ENCODE measurements at places on chromosomes 13 and 19. TPM values are rescaled to one million over a fixed set of nuclear protein-coding genes. Genes with fewer than 3 reads are reported as not detected.

- H3K36me3 ChIP-seq = no peaks in the 10 kb centered on the region
- no peak overlapping the region for H3K27ac ChIP-seq
- H3K4me3 ChIP-seq = no peak overlapping the region
- H3K4me1 ChIP-seq = no peaks in the 10 kb centered on the region
- H3K27me3 ChIP-seq = peaks cover 11% of the 10 kb centered on the region
Observed at GRCh38 chr13:27338207-27338606, 67.6 kb downstream of the RASL11A start.

GRCh38 chr19:46474211-46474610 is 2.8 kb upstream of the PNMA8A start:
- H3K27me3 ChIP-seq = peaks cover 27% of the 10 kb centered on the region
- no peak overlapping the region for H3K4me3 ChIP-seq
- no peaks in the 10 kb centered on the region for H3K36me3 ChIP-seq
- peaks cover 14% of the 10 kb centered on the region for H3K4me1 ChIP-seq

- no peak for DNase-seq
- H3K36me3 ChIP-seq = no peaks in the 10 kb centered on the region
- no peaks in the 10 kb centered on the region for H3K4me1 ChIP-seq
- H3K27me3 ChIP-seq = no peaks in the 10 kb centered on the region
- no peak overlapping the region for H3K4me3 ChIP-seq
Observed at GRCh38 chr13:85266771-85267170, 532.4 kb downstream of the SLITRK6 start.

- DNase-seq = peak; percentile 58
- H3K4me3 ChIP-seq = peak within 1 kb of the TSS; percentile 77
- H3K27ac ChIP-seq = peak within 1 kb of the TSS; percentile 80
- H3K27me3 ChIP-seq = no peaks in the 10 kb centered on the region
- H3K4me1 ChIP-seq = peaks cover 23% of the 10 kb centered on the region
- H3K36me3 ChIP-seq = peaks cover 15% of the 10 kb centered on the region
Observed at GRCh38 chr19:43504426-43505185, at the start of gene PHLDB3. PHLDB3 (minus strand) TSS chr19:43504746; CDS start chr19:43504118, 628 bp downstream.

- H3K4me1 ChIP-seq = peaks cover 31% of the 10 kb centered on the region
- H3K36me3 ChIP-seq = peaks cover 13% of the 10 kb centered on the region
- H3K27me3 ChIP-seq = no peaks in the 10 kb centered on the region
- H3K4me3 ChIP-seq = peak overlapping the region; percentile 58
Observed at GRCh38 chr19:57803594-57804325, 11.0 kb downstream of the ZNF552 start.

GRCh38 chr19:16441661-16442162 is 30.1 kb downstream of the EPS15L1 start:
- no peak overlapping the region for H3K4me3 ChIP-seq
- H3K36me3 ChIP-seq = peaks cover 51% of the 10 kb centered on the region
- no peak overlapping the region for H3K27ac ChIP-seq
- no peaks in the 10 kb centered on the region for H3K27me3 ChIP-seq

DNA sequence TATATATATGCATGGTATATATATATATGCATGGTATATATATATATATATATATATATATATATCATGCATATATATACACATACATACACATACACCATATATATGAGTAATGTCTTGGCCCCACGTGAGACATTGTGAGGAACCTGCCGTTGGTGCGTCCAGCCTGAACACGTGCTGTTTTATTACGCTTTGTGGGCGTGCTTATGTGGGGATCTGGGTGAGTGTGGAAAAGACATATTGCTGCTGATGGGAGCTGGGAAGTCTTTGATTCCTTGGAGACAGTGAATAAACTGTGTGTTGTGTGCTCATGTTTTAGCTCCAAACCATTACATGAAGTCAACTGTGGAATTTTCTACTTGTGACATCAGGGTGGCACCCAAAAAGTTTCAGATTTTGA is 28.9 kb downstream of the KCTD15 start:
- no peaks in the 10 kb centered on the region for H3K27me3 ChIP-seq
- H3K36me3 ChIP-seq = no peaks in the 10 kb centered on the region
- H3K4me3 ChIP-seq = no peak overlapping the region
- peaks cover 8% of the 10 kb centered on the region for H3K4me1 ChIP-seq
- no peak for DNase-seq

DNA sequence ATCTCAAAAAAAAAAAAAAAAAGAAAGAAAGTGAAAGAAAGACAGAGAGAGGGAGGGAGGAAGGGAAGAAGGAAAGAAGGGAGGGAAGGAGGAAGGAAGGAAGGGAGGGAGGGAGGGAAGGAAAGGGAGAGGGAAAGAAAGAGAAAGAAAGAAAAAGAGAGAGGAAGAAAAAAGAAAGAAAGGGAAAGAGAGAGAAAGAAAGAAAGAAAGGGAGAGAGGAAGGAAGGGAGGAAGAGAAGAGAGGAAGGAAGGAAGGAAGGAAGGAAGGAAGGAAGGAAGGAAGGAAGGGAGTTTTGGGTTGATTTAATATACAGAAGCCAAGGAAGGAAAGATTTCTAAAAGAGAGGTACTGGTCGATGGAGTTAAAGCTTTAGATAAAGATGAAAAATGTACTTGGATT is 28.8 kb downstream of the DEDD2 start:
- DNase-seq = no peak
- peaks cover 30% of the 10 kb centered on the region for H3K4me1 ChIP-seq
- no peak overlapping the region for H3K27ac ChIP-seq
- H3K36me3 ChIP-seq = no peaks in the 10 kb centered on the region
- H3K4me3 ChIP-seq = no peak overlapping the region
- no peaks in the 10 kb centered on the region for H3K27me3 ChIP-seq

DNA sequence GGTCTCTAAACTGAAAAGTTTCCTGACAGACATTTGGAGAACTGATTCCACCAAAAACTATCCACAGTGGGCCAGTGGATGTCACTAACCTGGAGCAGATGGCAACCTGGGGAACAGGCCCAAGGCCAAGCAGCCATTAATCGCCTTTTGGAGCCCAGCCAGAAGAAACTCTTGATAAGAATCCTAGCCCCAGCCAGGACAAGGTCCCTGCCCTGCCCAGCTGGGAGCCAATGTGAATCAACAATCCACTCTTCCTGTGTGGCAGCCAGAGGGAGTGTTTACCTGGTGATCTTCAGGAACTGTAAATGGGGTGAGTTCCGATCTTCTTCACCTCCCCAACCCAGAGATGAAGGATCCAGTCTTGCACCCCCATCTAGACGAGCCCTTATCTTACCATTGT is 14.5 kb upstream of the IGSF23 start:
- no peak overlapping the region for H3K27ac ChIP-seq
- H3K4me1 ChIP-seq = peaks cover 10% of the 10 kb centered on the region
- H3K36me3 ChIP-seq = no peaks in the 10 kb centered on the region
- no peak overlapping the region for H3K4me3 ChIP-seq
- no peak for DNase-seq
- H3K27me3 ChIP-seq = no peaks in the 10 kb centered on the region

DNA sequence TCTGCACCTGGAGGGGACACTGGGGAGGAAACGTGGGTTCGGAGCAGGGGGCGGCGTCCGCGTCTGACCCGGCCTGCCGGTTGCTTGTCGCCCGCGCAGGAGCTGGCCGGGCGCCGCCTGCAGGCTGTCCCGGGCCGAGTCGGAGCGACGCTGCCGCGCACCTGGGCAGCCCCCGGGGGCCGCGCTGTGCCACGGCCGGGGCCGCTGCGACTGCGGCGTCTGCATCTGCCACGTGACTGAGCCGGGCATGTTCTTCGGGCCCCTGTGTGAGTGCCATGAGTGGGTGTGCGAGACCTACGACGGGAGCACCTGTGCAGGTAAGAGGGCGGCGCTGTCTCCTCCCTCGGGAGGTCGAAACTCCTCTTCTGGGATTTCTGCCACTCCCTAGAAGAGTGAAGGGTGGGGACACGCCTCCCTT is 1.3 kb downstream of the ITGBL1 start:
- peak; percentile 50 for DNase-seq
- no peaks in the 10 kb centered on the region for H3K27me3 ChIP-seq
- peak overlapping the region; percentile 34 for H3K27ac ChIP-seq
- H3K4me1 ChIP-seq = peaks cover 4% of the 10 kb centered on the region
- peak overlapping the region; percentile 52 for H3K4me3 ChIP-seq

GRCh38 chr19:7562646-7563393 is 27.3 kb downstream of the PNPLA6 start:
- no peak overlapping the region for H3K4me3 ChIP-seq
- no peak for DNase-seq
- H3K36me3 ChIP-seq = peaks cover 40% of the 10 kb centered on the region

- peak overlapping the region; percentile 46 for H3K27ac ChIP-seq
- H3K4me3 ChIP-seq = no peak overlapping the region
- DNase-seq = peak; percentile 65
- H3K36me3 ChIP-seq = no peaks in the 10 kb centered on the region
- peaks cover 25% of the 10 kb centered on the region for H3K4me1 ChIP-seq
Observed at GRCh38 chr19:13881692-13882418, 4.9 kb downstream of the NANOS3 start.

DNA sequence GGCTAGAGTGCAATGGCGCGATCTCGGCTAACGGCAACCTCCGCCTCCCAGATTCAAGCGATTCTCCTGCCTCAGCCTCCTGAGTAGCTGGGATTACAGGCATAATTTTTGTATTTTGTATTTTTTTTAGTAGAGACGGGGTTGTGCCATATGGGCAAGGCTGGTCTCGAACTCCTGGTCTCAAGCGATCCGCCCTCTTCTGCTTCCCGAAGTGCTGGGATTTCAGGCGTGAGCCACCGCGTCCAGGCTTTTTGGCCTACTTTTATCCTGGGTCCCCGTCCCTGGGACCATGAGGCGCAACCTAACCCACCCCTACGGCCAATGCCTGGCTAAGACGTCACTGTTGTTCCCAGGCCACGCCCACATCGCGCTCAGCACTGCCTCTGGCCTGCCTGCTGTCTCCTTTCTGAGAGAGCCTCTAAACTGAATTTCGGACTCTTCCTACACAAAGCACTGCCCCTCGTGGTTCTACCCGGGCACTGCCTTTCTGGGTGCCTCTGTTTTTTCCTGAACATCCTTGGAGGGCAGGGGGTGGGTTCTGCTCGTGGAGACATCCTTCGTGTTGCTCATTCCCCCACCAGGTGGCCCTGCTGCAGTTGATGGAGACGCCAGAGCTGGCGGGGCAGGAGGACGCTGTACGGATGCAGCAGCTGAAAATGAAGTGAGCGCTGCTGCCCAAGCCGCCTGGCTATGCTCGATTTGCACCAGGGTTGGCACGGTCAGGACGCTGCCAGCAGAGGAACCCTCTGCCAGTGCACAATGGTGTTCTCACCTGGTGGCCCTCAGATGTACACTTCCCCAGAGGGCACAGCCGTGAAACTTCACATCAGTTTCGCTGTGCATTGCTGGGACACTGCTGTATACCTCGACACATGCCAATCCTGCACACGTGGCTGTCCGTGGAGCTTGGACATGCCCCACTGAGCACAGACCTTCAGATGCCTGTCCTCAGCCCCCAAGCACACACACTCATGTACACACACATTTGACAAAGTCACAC is 2.0 kb downstream of the REX1BD start:
- peaks cover 10% of the 10 kb centered on the region for H3K36me3 ChIP-seq
- no peak overlapping the region for H3K4me3 ChIP-seq
- peaks cover 40% of the 10 kb centered on the region for H3K4me1 ChIP-seq

GRCh38 chr13:68056816-68057710 is 826.9 kb upstream of the PCDH9 start:
- no peak overlapping the region for H3K4me3 ChIP-seq
- H3K27me3 ChIP-seq = no peaks in the 10 kb centered on the region
- H3K4me1 ChIP-seq = no peaks in the 10 kb centered on the region
- no peaks in the 10 kb centered on the region for H3K36me3 ChIP-seq
- H3K27ac ChIP-seq = no peak overlapping the region

DNA sequence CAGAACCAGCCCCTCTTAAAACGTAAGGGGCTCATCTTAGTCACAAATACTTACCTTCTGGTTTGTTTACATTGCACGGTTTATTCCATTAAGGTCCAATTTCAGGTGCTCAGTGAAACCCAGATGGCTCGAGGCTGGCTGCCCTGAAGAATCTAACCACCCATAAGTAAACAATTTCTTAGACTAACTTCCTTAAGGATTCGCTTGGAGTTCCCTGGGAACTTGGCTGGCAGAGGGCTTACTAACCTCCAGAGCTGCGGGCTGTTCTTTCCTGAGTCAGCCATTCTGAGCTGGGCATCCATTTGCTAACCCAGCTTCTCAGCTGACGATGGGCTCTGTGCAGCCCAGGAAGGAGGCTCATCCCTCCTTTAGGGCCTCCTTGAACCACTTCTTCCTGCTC is 262.1 kb downstream of the FGF9 start:
- H3K4me3 ChIP-seq = no peak overlapping the region
- H3K27me3 ChIP-seq = no peaks in the 10 kb centered on the region
- no peaks in the 10 kb centered on the region for H3K4me1 ChIP-seq
- H3K36me3 ChIP-seq = no peaks in the 10 kb centered on the region
- H3K27ac ChIP-seq = no peak overlapping the region
- no peak for DNase-seq

DNA sequence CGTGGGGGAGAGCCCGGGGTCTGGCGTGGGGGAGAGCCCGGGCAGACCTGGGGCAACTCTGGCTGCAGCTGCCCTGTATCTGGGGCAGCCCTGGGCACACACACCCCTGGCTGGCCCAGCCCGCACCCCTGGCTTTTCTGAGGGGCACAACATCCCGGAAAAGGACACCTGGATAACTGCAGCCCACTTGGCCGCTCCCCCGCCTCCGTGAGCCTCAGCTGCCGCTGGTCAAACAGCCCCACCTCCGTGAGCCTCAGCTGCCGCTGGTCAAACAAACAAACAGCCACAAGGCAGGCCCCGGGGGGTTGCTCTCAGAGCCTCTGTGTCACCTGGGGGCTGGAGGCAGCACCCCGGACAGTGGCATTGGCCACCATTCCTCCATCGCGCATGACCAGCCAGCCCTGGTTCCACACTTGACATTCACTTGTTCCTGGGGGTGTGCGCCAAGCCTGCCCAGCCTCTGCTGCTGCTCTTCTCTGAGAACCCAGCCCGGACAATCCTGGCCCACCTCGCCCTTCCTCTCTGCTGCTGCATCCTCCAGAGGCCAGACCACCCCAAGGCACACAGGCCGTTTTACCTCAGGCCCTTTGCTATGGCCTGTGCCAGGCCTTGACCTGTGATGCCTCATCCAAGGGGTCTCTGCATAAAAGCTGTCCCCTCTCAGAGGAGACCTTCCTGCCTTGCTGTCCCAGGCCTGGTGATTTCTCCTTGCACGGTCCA is 19.9 kb downstream of the CEBPG start:
- DNase-seq = peak; percentile 43
- no peaks in the 10 kb centered on the region for H3K27me3 ChIP-seq
- no peak overlapping the region for H3K27ac ChIP-seq
- H3K4me1 ChIP-seq = peaks cover 72% of the 10 kb centered on the region

- H3K4me3 ChIP-seq = no peak overlapping the region
- no peaks in the 10 kb centered on the region for H3K4me1 ChIP-seq
- DNase-seq = peak; percentile 53
- no peaks in the 10 kb centered on the region for H3K27me3 ChIP-seq
Observed at GRCh38 chr19:52237771-52238400, 31.5 kb upstream of the ZNF766 start.

- no peaks in the 10 kb centered on the region for H3K36me3 ChIP-seq
- H3K27me3 ChIP-seq = no peaks in the 10 kb centered on the region
- no peaks in the 10 kb centered on the region for H3K4me1 ChIP-seq
- no peak overlapping the region for H3K4me3 ChIP-seq
- no peak for DNase-seq
Observed at GRCh38 chr13:43116242-43116641, 92.9 kb downstream of the DNAJC15 start.

- H3K27ac ChIP-seq = peak overlapping the region; percentile 78
- peaks cover 65% of the 10 kb centered on the region for H3K4me1 ChIP-seq
- no peaks in the 10 kb centered on the region for H3K27me3 ChIP-seq
- no peak overlapping the region for H3K4me3 ChIP-seq
Observed at GRCh38 chr19:10736916-10737551, 19.2 kb downstream of the DNM2 start.

The FAM216B gene
- 17.0 TPM for total RNA-seq

The PSG7 gene
- not detected for total RNA-seq

The ERICH6B gene
- not detected for total RNA-seq

The LILRA5 gene
- total RNA-seq = 21.9 TPM

The NPAS1 gene
- total RNA-seq = 1.8 TPM

The MAST1 gene
- 0.15 TPM for total RNA-seq

The KIR2DL1 gene
- 0.83 TPM for total RNA-seq
